ENCODE measurements at places on chromosomes 5 and 9. TPM values are rescaled to one million over a fixed set of nuclear protein-coding genes. Genes with fewer than 3 reads are reported as not detected.

DNA sequence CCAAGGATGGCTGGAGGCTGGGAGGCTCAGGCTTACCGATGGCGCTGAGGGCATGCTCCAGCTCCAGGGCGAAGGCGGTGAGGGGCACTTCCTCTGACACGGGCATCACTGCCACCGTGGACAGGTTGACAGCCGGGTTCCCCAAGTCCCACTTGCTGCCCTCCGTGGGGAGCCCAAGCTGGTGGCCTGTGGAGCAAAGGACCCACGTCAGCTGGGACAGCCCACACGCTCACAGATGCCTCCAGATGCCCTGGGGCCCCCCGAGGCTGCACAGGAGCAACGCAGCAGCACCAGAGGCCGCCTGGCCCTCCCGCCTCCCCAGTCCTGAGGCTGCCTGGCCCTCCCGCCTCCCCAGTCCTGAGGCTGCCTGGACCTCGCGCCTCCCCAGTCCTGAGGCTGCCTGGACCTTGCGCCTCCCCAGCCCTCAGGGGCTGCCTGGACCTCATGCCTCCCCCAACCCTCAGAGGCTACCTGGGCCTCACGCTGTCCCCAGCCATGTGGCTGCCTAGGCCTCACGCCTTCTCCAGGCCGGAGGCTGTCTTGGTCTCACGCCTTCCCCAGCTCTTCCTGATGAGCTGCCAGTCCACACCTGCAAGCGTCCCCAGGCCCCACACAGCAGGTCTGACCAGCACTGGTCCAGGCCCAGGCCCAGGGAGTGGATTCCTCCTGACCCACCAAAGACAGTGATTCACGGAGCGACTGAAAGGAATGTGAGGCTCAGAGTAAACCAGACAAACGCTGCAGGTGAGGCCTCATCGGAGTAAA, 25.6 kb upstream of the NSMF start:
- no peak overlapping the region for H3K27ac ChIP-seq
- H3K4me1 ChIP-seq: peaks cover 11% of the 10 kb centered on the region
- H3K4me3 ChIP-seq: no peak overlapping the region
- H3K27me3 ChIP-seq: no peaks in the 10 kb centered on the region

PLEKHG4B gene
- 0.12 TPM for total RNA-seq

DNA sequence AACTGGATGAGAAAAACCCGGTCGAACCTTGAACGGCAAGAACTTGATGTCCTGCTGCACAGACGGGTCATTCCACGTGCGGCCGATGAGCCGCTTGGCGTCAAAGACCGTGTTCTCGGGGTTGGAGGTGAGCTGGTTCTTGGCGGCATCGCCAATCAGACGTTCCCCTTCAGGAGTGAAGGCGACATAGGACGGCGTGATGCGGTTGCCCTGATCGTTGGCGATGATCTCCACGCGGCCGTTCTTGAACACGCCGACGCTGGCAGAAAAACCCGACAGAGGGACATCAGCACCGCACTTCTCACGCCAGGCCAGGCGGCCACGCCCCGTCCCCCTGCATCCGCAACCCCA, 519 bp downstream of the HSPA5 start:
- DNase-seq: no peak
- peak overlapping the region; percentile 97 for H3K4me3 ChIP-seq
- peak overlapping the region; percentile 93 for H3K27ac ChIP-seq
- H3K4me1 ChIP-seq: peaks cover 46% of the 10 kb centered on the region
- H3K27me3 ChIP-seq: no peaks in the 10 kb centered on the region
- H3K36me3 ChIP-seq: peaks cover 42% of the 10 kb centered on the region

DNA sequence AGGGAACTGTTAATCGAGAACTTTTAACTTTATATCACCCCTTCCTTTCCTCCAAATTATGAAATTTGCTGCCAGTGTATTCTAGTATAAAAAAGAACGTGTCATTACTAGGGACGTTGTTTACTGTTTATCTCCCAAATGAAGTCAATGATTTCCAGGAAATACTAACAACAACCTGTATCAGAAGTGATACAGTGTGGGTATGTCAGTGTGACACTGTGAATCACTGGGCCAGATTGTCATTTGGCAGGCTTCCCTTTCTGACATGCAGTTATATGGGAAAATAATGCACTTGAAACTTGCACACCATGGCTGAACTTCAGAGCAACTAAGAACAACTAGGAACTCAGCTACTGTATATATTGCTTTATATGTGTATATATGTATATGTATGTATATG, 12.6 kb downstream of the ZNF462 start:
- peaks cover 40% of the 10 kb centered on the region for H3K4me1 ChIP-seq
- no peak overlapping the region for H3K27ac ChIP-seq
- DNase-seq: no peak

PTPRD gene
- total RNA-seq: 0.23 TPM

DNA sequence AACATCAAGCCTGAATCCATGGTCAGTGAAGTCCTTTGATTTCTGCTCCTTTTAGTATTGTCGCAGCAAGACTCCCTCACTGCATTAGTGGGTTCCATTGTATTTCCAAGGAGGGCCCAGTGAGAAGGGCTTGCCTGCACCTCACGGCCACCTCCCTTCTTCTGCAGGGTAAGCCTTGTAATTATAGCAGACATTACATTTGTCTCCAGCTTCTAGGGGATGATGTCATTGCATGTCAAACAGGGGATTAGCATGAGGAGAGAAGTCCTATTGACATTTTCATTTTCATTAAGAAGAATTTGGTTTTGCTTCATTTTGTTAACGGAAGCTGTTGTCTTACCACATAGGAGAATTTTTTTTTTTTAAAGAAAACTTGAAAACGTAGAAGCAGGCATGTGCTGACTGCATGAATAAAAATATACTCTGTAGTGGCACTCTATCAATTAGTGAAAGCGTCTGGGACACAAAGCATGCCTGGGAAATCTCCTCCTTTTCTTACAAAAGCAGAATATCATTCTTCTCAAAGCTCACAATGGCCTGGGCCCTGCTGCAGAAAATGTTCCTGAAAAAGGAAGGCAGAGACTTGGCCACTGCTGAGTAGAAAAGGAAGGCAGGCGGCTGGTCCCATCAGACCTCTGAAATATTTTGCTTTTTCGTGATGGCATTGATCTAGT, 27.1 kb downstream of the MAP1B start:
- H3K27ac ChIP-seq: peak overlapping the region; percentile 22

DNA sequence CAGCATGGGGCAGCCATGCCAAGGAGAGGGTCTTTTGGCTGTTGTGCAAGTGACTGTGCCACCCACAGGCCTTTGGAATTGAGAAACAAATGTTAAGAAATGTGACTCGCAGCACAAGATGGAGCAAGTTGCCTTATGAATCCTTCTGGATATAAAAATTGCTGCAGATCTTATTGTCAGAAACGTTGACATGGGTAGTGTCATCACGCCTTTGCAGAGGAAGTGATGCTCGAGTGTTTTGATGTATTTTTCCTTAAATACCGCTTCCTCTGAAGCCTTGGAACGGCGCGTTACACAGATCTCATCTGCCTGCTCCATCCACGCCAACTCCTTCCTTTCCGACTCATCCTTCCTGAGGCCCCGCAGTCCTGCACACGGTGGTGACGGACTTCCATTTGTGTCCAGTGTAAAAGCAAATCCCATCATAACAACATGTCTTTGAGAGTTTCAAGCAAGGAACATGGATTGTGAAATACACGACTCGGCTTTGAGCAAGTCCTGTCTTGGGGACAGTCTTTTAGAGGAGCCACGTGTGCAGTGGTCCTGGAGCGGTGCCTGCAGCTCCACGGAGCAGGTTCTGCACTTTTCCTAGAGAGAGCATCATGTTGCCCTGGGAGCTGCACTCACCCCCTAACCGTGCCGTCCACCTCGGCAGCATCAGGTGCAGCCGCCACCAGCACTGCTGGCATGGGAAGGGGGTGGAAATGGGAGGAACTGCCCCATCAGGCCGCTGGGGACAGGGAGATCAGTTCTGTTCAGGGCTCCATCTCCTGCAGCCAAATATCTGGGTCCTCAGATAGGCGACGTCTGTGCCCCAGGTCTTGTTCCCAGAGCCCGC, 15.1 kb downstream of the ROPN1L start:
- no peak overlapping the region for H3K27ac ChIP-seq
- H3K27me3 ChIP-seq: no peaks in the 10 kb centered on the region

DNA sequence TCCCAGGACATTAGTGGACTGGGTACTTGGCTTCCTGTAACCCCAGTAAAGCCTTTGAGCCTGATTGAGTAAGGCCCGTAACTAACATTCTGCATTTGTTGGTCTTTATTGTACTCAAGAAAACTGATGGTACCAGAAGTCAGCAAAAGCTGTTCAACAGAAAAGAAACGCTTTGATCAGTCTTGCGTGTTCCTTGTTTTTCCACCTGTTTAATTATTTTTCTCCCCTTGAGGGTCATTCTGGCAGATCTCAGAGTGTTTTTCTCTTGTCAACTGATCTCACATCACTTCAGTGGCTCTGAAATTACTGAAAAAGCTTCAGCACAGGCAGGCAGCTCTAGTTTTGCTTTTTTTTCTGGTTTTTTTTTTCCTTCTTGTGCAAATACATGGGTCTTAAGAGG, 6.1 kb upstream of the TMEM268 start:
- H3K36me3 ChIP-seq: peaks cover 5% of the 10 kb centered on the region
- no peak overlapping the region for H3K4me3 ChIP-seq
- DNase-seq: no peak
- H3K27me3 ChIP-seq: no peaks in the 10 kb centered on the region

DNA sequence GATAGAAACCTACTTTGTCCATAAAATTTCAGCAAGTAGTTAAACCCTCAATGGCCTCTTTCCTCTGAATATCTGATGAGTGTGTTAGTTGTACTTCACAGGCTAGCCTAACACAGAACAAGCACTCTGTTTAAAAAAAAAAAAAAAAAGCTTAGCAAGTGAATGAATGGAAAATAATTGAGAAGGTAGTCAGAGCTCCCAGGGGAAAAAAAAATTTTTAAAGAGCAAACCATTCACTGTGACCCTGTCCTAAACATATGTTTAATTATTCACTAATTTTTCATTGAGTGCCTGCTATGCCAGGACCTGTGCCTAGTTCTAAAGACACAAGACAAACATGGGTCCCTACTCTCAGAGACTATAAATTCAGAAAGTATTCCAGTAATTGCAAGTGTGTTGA, 69.3 kb downstream of the SH3RF2 start:
- H3K4me3 ChIP-seq: no peak overlapping the region
- H3K4me1 ChIP-seq: no peaks in the 10 kb centered on the region
- H3K27me3 ChIP-seq: no peaks in the 10 kb centered on the region
- no peaks in the 10 kb centered on the region for H3K36me3 ChIP-seq
- H3K27ac ChIP-seq: no peak overlapping the region

- no peak for DNase-seq
- H3K4me1 ChIP-seq: peaks cover 25% of the 10 kb centered on the region
- H3K36me3 ChIP-seq: no peaks in the 10 kb centered on the region
- no peak overlapping the region for H3K4me3 ChIP-seq
- H3K27me3 ChIP-seq: no peaks in the 10 kb centered on the region
- no peak overlapping the region for H3K27ac ChIP-seq
Measured at GRCh38 chr5:122842016-122842580, 3.3 kb upstream of the SNX24 start.

DNA sequence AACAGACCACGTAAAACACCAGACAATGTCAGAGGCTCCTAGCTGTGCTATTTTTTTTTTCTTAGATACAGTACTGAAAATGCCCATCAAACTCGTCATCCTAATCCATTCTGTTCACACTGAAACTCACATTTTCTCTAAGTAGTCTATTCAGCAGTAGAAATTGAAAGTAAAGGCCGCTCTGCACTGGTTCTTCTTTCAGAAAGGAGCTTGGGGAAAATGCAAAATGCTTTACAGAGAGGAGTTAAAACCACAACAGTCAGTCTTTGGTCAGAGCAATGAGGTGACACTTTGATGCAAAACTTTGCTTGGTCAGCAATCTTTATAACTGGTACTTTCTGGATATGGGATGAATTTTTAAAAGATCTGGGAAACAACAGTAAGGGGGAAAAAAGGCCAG, 43.8 kb upstream of the SUSD1 start:
- no peak overlapping the region for H3K27ac ChIP-seq
- no peak for DNase-seq
- no peaks in the 10 kb centered on the region for H3K36me3 ChIP-seq
- H3K27me3 ChIP-seq: no peaks in the 10 kb centered on the region
- H3K4me3 ChIP-seq: no peak overlapping the region
- H3K4me1 ChIP-seq: no peaks in the 10 kb centered on the region

DNA sequence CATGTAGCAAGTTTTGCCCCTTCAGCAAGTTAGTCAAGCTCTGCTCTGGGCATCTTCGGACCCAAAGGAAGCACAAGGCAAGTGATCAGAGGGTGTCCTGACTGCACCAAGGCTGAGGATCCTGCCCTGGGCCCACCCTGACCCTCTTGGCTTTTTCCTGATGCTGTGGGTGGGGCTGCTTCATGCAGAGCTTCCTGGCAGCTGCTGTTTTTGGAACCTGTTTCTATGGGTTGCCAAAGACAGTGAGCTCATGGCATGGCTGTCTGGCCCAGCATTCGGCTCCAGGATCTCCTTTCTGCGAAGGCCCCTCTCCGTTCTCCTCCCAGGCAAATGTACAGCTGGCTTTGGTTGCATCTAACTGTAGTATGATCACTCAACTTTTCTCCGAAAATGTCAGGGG, 497.9 kb downstream of the ARHGEF28 start:
- no peak overlapping the region for H3K27ac ChIP-seq
- peaks cover 7% of the 10 kb centered on the region for H3K4me1 ChIP-seq
- H3K36me3 ChIP-seq: no peaks in the 10 kb centered on the region
- H3K4me3 ChIP-seq: no peak overlapping the region
- no peak for DNase-seq
- no peaks in the 10 kb centered on the region for H3K27me3 ChIP-seq

GRCh38 chr5:14362491-14362890, 219.1 kb upstream of the OTULINL start:
- no peak for DNase-seq
- H3K36me3 ChIP-seq: peaks cover 93% of the 10 kb centered on the region
- H3K4me3 ChIP-seq: no peak overlapping the region
- no peaks in the 10 kb centered on the region for H3K27me3 ChIP-seq

DNA sequence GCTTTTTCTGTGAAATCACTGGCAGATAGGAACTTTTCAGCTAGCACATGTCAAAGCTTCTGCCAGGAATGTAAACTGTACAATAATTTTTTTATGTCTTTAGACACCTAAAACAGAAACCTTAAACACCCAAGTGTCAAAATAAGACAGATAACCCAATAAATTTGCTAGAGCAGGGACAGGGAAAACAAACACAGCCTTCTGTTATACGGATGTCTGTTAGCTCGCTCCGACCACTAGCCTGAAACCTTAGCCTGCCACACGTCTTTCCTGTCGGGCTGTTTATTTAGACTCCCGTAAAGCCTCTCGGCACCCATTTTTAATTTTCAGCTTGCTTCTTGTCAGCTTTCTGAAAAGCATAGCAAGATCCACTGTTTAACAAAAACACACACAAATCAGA, 355.4 kb upstream of the SLC24A2 start:
- no peaks in the 10 kb centered on the region for H3K36me3 ChIP-seq
- no peaks in the 10 kb centered on the region for H3K27me3 ChIP-seq
